ENCODE measurements at places on chromosomes 11 and 22.

DNA sequence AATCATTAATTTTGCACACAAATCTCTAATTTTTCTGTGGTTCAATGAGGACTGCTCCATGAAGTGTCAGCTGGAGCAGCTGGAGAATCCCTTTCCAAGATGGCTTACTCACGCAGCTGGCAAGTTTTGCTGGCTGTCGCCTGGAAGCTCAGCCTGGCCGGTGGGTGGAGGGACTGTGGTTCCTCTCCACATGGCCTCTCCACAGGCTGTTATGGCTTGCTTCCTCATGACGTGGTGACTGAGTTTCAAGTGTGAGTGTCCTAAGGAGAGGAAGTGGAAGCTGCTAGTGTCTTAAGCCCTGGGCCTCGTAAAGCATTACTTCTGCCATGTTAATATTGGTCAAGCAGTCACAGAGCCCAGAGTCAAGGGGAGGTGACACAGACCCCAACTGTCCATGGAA is 14.0 kb upstream of the NRIP3 start:
- no peak for DNase-seq

DNA sequence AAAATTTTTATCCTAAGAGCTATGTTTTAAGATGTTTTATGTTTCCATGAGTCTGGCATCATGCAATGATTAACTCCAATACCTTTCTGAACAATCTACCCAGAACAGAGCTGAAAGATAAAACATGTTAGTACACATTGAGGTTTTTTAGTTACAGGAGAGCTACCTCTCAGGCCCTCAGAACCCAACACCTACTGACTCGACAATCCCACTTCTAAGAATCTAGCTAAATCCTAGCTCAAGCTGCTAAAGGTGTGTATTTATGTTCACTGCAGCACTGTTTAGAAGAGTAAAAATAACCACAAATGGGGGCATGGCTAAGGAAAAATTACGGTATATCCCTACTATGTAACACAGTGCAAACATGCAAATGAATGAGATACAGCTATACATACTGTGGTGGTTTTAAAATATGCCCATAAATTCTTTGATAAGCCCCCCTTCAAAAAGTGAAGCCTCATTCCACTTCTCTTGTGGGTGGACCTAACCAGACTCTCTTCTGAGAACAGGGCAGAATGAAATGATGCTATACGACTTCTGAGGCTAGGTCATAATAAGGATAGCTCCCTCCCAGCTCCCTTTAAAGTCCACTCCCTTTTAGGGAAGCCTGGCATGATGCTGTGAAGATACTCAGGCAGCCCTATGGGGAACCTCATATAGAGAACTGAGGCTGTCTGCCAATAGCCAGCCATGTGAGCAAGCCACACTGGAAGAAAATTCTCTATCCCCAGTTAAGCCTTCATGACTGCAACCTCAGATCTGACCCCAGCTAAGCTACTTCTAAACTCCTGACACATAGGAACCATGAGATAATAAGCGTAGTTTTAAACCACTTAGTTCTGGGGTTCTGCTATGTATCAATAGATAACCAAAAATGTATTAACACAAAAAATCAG is 29.5 kb downstream of the TMEM123 start:
- no peak for DNase-seq

DNA sequence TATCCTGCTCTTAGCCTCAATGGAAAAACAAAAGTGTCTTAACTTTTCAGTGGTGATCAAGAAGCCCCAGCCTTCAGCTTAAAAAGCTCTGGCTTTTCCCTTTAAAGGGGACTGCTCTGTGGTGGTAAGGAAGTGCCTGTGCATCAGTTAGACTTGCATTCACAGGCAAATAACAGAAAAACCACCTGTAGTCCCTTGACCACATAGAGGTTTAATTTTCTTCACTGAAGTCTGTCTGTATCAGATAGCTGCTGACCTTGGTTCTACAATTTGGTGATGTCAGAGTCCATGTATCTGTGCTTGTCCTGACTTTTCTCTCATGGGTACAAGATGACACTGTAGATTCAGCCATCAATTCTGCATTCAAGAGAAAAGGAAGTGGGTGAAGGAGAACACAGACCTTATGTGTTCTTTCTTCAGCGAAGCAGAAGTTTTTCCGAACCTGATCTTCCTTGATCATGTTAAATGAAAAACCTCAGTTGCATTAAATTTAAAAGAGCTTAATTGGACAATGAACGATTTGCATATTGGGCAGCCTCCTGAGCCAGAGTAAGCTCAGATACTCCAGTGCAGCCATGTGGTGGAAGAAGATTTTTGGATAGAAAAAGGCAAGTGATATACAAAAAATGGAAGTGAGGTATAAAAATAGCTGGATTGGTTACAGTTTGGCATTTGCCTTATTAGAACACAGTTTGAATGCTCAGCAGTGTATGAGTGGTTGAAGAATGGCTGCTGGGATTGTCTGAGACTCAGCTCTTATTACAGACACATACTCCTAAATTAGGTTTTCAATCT is 43.2 kb upstream of the RDX start:
- DNase-seq: no peak

DNA sequence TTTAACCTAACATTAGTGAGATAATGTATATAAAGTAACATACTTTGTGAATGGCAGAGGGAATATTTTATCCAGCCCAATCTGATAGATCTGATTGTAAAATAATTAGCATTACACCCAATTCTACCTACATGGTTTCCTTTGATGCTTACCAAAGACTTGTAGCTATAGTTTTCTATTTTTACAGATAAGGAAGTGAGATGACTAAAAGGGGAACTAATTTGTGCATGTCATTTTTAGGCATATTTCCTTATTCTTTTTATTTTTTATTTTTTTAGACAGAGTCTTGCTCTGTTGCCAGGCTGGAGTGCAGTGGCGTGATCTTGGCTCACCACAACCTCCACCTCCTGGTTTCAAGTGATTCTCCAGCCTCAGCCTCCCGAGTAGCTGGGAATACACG is 793.7 kb upstream of the LRRC4C start:
- no peak for DNase-seq

DNA sequence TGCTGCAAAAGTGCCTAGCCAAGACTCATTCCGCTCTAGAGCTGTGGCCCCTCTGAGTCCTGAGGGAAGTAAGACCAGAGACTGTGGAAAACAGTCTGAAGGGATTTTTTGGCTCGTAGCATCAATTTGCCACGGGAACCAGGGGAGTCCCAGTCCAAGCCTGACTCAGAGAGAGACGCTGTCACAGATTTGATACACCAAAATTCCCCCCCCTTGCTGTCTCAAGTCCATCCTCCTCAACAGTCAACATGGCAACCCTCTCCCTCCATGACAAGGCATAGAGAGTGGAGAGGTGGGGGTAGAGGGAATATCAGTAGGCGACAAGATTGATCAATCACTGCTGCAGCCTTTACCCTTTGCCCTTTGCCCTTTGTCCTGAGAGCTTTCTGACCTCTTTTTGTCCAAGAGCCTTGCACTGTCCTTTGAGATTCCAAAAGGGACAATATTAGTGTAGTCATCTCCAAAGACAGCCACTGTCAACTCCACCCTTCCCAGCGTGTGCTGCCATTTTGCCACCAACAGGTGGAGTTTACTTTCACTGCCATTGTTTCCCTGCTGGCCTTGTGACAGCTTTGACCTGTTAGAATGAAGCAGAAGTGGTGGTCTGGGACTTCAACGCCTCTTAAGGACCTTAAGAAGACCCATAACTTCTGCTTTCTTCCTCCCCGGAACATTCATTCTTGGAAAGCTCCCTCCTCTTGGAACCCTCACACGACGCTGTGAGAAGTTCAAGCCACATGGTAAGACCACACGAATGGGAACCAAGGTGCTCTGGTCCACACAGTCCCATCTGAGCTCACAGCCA is 7.3 kb downstream of the SLC15A3 start:
- no peak for DNase-seq

- no peak for DNase-seq
These were observed 193.2 kb upstream of the PLET1 start for GRCh38 chr11:112453601-112454577.

GRCh38 chr11:92886243-92886905 is 83.1 kb upstream of the MTNR1B start:
- DNase-seq: no peak

Measured in activated T-helper 1 cell treated with anti-CD3 and anti-CD28 coated beads, Interleukin-2, amount 50 U/mL, for 16 hours (primary cell).